ENCODE measurements at places on chromosomes 5 and 9.

DNA sequence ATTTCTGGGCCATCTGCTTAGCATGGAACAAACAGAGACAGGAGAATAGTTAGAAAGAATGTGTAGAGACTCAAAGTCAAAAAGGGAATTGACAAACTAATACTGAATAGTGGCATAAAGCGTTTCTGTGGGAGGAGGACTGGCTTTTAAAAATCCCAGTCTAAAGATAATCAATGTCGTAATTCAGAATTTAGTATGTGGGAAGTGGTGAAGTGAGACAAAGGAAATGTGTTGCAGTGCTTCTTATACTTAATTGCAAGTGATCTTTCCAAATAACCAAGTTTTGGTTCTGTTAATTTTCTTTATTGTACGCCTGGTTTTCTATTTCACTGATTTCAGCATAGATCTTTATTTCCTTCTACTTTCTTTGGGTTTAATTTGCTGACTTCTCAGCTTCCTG lies 133.2 kb downstream of the ENTREP1 start:
- DNase-seq: no peak

DNA sequence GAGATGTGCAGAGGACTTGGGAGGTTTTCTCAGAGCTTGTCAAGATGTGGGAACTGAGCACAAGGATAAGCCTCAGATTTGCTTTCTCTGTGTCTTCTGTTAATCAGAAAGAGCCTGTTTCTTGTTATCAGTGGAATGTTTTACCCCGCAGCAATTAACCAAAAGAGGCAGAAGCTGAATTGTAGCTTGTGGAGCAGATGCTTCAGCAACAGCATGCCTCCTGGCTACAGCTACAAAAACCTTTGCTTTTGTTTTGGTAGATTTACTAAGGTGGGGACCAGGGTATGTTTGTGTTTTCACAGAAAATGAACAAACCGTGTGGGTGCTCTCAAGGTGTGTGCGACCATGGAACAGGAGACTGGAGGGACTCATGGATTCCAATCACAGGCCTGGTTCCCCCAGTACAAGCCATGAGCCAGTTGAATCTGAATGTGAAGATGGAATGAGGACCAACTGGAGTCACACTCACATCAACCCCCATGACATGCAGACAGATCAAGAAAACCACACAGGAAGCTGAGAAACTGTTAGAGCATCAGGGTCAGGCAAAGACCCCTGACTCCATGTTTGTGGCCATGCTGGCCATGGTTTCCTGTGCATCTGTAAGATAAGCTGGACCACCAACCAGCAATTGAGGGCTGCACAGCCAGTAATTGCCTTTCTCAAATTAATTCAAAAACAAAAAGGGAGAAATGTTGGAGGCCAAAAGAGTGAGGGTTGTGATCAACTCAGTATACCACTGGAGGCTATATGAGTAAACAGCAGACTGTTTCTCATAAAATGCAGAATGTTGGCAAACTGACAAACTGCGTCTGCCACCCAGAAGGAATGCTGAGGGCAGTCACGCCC lies 6.9 kb downstream of the UGT3A2 start:
- DNase-seq: no peak

- no peak for DNase-seq
These were observed 265.5 kb upstream of the ZNF608 start for GRCh38 chr5:125011947-125012346.

- DNase-seq: no peak
These were observed 213.4 kb upstream of the ADAMTSL1 start for GRCh38 chr9:18260521-18260920.

DNA sequence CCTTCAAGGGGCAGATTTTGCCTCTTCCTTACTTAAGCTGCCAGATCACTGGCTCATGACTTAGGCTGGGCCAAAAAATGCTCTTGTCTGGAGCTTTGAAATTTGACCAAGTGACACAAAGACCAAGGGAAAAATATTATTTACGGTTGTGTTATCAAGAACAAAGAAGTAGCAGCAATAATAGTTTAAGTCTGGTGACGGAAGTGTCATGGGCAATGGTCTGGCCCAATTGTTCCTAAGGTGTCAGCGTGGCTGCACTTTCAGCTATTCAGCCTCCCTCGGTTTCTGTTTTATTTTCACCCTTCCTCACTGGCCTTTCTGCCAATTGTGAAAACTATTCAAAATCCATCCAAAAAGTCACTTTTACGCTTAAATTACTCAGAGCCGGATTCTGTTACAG lies 185.3 kb downstream of the CDH18 start:
- DNase-seq: no peak

All from NCI-H526 (cell line).